Kidney glomerular epithelial cell (primary cell): ENCODE measurements at places on chromosomes 3 and 15.
A peak's percentile ranks its signal among the peaks of the same experiment; 100 is the strongest.

- DNase-seq = no peak
Observed at GRCh38 chr3:34619990-34620389, 821.6 kb downstream of the PDCD6IP start.

GRCh38 chr15:80109388-80109787 lies 43.4 kb upstream of the FAH start:
- no peak for DNase-seq

DNA sequence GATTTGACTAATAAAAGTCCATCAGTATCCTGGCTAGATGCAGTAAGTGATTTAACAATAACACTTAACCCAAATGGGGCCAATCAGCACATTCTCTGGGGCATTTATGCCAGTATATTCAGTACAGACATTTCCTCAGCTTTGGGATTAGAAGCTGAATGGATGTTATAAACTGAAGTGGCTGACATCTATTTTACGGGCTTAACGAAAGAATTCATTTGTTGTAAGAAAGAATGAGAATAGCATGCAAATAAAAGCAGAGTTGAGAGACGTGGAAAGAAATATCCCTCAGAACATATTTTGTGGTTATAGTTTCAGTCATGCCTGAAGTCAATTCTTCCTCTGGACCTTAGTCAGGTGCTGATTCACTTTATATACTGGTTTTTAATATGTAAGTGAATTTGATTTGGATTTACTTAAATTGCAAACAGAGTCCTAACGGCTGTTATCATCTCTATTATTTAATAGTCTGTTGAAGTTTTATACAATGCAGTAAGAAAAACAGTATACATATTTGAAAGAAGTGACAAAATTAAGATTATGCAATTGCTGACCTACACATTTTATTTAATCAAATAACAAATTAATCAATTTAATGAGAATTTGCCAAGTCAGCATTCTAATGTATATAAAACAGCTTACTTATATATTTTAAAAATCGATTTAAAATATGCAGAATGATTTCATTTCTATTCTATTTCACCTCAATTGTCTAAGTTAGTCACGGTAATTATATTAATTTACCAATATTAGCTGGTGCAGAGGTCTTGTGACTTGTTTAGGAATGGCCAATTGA lies 513.9 kb upstream of the CADM2 start:
- no peak for DNase-seq

DNA sequence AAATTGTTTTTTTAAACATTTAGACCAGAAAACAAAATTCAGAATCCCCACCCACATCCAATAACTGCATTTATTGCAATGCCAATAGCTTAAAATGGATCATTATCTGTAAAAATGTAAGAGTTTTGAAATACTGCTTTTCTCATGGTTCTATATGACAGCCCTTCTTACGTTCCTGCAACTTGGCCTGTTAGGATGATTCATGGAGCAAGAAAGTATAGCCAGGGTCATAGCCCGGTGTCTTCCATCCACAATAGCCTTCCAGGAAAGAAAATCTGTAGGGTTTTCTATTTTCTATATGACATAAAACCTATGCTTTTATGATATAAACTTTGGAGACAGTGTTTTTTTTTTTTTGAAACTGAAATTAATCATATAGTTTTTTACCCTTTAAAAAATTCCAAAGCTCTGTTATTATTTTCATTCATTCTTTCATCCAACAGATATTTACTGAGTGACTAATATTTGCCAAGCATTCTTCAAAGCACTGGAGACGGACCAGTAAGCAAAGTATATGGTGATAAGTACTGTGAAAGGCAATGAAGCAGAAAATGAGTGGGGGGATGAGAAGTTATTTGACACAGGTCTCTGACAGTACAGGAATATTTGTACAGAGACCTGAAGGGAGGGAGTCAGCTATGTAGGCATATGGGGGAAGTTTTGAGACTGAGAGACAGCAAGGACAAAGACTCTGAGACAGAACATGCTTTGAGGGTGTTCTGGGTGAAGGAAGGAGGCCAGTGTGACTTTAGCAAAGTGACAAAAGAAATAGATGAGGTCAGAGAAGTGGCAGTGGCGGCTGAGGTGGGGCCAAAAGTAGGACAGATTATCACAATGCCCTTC lies 29.0 kb upstream of the SLC2A2 start:
- DNase-seq = peak; percentile 97

- DNase-seq = no peak
Observed at GRCh38 chr3:187497052-187497451, 128.9 kb downstream of the RTP4 start.

DNA sequence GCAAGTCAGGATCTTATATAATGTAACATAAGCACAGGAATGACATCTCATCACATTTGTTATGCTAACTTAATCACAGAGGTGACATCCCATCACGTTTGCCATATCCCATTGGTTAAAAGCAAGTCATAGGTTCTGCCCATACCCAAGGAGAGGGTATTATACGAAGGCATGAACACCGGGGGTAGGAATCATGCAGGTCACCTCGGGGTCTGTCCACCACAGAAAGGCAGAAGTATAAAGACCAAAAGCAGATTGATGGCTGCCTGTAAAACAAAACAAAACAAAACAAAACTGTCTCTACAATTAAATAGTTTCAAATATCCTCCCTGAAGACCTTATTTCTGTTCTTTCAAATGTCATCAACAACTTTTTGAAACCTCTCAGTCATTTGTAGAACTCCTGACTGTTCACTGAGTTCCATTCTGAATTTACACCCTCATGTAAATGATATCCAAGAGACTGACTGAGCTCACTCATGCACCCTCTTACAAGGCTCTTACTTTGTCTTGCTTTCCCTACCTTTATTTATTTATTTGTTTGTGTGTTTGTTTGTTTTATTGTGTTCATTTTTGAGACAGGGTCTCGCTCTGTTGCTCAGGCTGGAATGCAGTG lies 22.7 kb upstream of the ZNF639 start:
- DNase-seq = no peak

DNA sequence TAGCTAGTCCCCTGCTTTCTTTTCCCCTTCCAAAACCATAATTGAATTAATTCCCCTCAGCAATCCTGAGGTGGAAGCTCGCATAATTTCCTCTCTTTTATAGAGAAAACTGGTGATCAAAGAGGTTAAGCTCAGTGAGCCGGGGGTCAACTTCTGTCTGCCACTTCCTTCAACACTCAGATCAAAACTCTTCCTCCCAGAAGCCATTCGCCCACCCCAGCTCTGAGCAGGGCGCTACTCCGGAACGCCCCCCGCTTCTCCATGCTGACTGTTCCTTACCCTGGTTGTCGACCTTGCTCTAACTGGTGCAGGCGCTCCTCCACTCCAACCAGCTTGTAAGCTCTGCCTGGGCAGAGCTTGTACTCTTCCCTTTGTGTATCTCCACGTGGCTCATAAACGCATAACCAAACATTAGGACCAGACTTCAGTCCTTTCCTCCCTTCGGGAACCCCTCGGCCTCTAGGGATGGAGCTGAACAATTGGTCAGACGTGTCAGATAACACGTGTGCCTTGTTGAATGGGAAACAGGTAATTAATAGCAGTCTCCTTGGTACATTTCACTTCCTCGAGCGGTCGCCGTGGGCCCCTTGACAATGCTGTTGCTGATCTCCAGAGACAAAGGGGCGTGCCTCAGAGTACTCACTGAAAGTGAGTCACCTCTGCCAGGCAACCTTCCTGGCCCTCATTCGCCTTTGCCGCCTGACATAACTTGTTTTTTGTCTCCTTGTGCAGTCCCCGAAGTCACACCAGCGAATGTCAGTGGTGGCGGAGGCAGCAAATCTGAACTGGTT lies 71.8 kb downstream of the IL5RA start:
- DNase-seq = no peak

GRCh38 chr15:31256378-31257265 lies 70.0 kb upstream of the KLF13 start:
- DNase-seq = no peak

- peak; percentile 45 for DNase-seq
Observed at GRCh38 chr3:168801794-168802193, 706.1 kb upstream of the GOLIM4 start.

GRCh38 chr3:194871143-194871863 lies 185.6 kb downstream of the FAM43A start:
- DNase-seq = peak; percentile 25

DNA sequence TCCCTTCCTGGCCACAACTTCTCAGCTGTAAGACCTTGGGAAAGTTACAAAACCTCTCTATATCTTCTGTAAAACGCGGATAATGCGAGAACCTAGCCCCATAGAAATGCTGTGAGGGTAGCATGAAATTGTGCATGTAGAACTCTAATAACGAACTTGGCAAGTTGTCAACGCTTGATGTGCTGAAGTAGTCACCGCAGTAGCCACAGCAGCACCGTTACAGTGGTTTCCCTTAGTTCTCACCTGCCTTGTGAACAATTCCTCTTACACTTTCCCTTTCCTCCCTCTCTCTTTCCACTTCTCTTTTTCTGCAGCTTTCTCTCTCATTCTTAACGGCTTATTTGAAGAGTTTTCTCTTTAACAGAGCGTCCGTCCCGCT lies 447 bp upstream of the SHQ1 start:
- DNase-seq = peak; percentile 29
